ENCODE measurements at places on chromosomes 12 and 14.

DNA sequence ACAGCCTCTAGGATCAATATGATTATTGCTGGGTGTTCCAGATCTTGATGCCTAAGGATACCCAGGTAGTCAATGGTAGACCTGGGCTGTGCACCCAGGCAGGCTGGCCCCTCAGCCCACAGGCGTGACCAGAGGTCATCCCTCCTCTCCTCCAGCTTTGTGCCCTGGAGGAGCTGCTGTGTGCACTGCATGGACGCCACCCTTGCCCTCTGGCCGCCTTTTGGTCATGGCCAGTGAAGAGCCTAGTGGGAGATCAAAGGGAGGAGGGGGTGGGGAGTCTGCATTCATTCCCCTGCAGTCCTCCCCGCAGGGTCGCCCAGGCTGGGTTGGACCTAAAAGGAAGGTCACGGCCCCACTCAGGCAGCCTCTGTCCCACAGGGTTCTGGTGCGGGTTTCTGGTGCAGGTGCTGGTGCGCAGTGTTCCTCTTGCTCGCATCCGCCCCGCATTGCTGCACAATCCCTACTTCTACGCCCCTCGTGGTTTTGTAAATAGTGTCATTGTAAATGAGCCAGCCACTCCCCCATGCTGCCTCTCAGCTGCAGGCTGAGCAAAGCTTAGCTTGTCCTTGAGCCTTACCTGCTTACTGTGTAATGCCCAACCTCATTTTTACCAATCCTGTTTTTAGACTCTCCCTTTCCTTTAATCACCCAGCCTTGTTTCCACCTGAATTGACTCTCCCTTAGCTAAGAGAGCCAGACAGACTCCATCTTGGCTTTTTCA lies 55.3 kb downstream of the PSMA6 start:
- no peak for DNase-seq

GRCh38 chr14:54935958-54936357 lies 33.3 kb upstream of the GCH1 start:
- peak; percentile 64 for DNase-seq

DNA sequence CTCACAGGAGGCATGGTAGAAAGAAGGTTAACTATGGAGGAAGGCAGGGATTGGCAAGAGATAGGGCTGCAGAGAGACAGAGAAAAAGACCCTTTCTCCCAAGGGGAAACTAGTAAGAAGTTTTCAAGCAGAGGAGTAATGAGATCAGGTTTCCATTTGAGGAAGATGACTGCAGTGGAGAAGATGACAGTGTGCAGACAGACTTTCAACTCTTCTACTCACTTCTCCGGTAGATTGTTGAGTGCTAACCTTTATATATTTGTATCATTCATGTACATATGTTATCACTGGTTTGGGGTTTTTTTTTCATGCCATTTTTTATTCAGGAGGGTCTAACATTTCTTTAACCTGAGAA lies 5.9 kb upstream of the B3GNT4 start:
- DNase-seq, result no peak

DNA sequence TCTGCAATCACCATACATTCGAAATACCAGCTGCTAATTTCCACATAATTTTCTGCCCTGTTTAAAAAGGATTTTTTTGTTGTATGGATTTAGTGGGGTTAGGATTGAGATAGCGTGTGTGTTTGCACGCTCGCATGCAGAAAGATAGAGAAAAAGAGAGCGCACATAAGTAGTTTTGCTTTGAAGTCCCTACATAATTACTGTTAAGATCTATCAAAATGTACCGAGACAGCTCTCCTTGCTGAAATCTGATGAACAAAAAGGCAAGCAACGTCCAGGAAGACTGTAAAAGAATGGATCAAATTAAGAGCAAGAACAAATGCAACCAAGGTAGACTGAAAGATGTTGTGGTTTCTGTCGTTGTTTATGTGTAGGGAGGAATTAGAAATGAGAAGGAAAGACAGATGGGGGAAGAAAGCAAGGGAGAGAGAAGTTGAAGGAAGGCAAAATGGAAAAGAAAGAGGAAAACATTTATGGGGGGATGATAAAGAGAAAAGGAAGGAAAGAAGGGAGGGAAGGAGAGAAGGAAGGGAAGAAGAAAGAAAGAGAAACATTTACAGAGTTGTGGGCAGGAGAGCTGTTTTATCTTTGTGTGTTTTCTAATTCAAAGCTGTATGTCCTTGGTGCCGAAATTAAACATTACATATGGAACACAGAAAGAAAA lies 522.3 kb downstream of the MED13L start:
- DNase-seq, result no peak

DNA sequence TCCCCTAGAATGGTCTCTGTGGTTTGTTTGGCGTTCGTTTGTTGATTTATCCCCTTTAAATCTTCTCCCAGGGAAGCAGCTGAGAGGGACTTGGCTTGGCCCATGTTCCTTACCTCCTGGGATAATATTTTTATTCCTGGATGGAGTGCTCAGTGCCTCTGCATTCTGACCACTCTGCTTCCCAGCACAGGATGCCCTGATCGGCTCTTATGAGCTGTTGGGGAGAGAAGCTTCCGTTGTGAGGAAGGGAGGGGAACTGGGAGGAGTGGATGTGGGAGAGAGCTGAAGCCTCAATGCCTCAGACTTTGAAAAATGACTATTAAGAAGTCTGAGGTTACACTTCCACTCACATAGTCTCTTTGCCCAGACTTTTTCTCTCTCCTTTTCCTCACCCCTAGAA lies 114.8 kb downstream of the SMOC1 start:
- peak; percentile 6 for DNase-seq

- DNase-seq, result no peak
These were observed 11.3 kb downstream of the PPFIBP1 start for GRCh38 chr12:27535318-27535717.

GRCh38 chr12:85058339-85058738 lies 22.2 kb downstream of the LRRIQ1 start:
- DNase-seq, result no peak

DNA sequence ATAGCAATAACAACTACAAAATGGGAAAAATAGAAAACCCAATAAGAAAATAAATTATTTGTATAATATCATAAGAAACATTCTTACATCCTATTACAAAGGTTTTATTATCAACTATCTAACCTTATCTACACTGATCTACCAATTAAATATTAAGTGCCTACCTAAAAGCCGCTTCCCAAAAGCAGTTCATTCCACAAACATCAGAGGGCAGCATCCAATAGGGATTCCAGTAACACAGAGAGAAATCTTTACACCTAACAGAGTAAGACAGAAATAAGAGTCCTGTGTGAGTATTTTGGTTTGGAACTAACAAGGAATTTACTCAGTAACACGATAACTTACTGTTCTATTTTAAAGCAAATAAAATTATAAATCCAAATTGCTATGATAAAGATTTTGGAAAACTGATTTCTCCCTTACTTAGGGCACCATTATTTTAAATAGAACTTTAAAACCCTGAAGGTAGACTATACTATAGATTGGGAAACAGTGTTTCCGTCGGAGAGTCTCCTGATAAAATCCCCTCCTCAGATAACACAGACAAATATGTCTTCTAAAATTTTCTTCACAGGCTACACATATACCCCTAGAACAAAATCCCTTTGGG lies 15.0 kb downstream of the GXYLT1 start:
- peak; percentile 84 for DNase-seq

- DNase-seq, result no peak
These were observed 1.5 kb upstream of the ULK1 start for GRCh38 chr12:131892711-131893604.

- no peak for DNase-seq
These were observed 19.0 kb upstream of the CLEC4E start for GRCh38 chr12:8559676-8560075.

DNA sequence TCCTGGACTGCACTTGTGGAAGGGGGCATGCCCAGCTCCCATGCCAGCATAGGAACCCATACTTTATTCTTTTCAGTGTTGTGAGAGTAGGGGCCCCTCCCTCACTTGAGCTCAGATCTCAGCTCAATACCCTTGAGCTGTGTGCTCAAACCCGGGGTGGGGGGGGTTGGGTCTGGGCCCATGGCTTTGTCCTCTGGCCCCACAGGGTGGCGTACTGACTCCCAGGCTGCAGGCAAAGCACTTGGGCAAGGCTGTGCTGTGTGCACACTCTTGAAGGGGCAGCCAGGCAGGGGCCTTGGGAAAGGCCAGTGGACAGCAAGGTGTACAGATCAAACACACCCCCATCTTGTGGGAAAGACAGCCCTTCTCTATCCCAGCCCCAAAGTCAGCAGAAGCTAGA lies 81.8 kb downstream of the WIF1 start:
- DNase-seq, result no peak

DNA sequence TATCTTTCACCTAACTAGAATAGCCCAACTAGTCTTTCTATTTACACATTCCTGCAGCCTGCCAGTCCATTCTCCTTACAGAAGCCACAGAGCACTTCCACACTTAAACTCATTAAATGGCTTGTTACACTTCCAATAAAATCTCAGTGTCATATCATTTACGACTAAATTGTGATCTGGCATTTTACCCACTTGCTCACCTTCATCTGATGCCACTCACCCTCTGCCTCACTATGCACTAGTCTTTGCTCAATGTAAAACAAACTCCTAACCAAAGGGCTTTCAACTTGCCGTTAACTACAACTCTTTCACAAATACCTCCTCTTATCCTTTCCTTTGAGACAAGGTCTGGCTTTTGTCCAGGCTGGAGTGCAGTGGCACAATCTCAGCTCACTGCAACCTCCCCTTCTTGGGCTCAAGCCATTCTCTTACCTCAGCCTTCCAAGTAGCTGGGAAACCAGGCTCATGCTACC lies 24.1 kb downstream of the YAF2 start:
- DNase-seq, result peak; percentile 50

- DNase-seq, result no peak
These were observed 1039.9 kb upstream of the FLRT2 start for GRCh38 chr14:84490081-84490480.

- no peak for DNase-seq
These were observed 52.6 kb downstream of the FGD6 start for GRCh38 chr12:95164656-95165055.

DNA sequence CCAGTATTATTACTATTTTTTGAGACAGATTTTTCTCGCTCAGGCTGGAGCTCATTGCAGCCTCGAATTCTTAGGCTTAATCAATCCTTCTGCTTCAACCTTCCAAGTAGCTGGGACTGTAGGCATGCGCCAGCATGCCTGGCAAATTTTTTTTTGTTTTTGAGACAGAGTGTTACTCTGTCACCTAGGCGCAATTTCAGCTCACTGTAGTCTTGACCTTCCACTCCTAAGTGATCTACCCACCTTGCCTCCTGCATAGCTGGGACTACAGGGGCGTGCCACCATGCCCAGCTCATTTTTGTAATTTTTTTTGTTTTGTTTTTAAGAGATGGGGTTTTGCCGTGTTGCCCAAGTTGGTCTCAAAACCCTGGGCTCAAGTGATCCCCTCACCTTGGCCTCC lies 15.2 kb downstream of the ERC1 start:
- DNase-seq, result no peak

DNA sequence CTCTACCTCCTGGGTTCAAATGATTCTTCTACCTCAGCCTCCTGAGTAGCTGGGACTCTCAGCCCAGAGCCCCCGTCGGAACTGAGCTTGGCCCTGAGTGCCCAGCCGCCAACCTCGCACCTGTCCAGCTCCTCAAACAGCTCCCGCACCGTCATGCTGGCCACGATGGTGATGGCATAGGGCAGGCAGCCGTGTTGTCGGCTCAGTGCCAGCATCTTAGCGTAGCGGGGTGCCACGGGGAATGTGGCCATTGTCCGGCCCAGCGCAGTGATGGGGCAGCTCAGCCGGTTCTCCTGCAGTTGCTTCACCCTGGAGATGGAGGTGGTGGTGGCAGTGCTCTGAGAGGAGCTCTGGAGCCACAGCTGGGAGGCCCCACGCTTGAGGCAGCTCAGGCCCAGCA lies 32.4 kb downstream of the DHX37 start:
- no peak for DNase-seq

DNA sequence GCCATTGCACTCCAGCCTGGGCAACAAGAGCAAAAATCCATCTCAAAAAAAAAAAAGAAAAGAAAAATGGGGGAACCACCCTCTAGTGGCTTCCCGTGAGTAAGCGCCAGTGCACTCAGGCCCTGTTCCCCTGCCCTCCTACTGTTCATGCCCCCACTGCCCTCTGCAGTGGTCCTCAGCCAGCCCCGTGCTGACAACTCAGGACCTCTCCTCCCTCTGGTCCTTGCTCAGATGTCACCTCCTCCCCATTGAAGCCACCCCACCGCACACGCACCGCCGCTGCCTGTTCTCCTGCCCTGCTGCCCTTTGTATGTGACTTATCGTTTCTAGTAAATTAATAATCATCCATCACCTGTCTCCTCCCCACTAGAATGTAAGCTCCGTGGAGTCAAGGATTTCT lies 58.8 kb upstream of the DYNC1H1 start:
- DNase-seq, result no peak

GRCh38 chr12:74817499-74817898 lies 279.9 kb downstream of the ATXN7L3B start:
- no peak for DNase-seq

DNA sequence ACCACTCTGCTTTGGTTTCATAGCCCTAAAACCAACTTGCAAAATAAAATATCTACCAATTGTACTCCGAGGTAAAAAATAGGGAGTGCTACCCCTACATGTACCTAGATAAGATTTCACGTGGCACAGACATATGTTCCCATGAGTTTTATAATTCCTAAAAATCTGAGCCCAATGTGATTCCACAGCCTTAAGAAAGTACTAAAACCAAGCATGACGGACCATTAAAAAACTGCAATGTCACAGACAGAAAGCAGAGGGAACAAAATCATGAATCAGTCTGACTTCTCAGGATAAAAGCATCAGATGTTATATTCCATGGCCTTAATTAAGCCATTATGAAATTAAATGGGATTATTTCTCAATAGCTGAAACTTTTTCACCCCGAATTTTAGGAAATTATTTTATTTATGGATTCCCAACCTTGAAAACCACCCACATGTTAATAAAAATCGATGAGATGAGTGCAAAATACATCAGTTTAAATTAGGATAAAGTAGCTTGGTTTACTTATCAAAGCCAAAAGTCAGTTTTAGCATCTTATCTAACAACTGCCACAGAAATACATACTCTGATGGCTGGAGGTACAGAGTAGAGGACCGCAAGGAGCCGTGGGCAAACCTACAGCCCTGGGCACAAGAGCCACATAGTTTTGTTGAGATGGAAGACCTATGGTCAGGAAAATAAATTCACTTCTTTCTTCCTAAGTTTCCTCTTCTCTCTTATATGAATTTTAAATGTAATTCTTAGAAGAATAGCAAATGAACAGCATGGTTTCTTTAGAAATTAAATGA lies 4.5 kb downstream of the ITPR2 start:
- no peak for DNase-seq

GRCh38 chr14:39447175-39447661 lies 15.0 kb upstream of the FBXO33 start:
- DNase-seq, result no peak

GRCh38 chr14:97486601-97487120 lies 689.5 kb downstream of the VRK1 start:
- no peak for DNase-seq

DNA sequence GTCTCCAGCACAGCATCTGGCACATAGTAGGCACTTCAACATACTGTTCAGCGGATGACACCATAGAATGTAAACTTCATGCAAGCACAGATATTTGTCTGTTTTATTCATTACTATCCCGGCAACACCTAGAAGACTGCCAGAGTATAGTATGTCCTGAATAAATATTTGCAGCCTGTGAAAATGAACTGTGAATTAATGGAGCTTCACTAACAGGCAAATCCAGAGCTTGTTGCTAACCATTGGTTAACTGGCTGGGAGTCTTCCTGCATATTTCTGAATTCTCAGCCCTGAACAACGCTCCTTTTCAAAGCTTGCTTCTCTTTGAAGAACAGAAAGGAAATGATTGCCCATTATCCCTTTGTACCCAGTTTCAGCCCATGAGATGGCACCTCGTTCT lies 243.3 kb upstream of the CRY1 start:
- no peak for DNase-seq

Measured in fibroblast of mammary gland (primary cell).